ENCODE measurements at places on chromosomes 5 and 9. TPM values are rescaled to one million over a fixed set of nuclear protein-coding genes. Genes with fewer than 3 reads are reported as not detected.

SRD5A1 gene
- total RNA-seq = 2.0 TPM

ADAMTSL1 gene
- total RNA-seq = 2.5 TPM

PHF24 gene
- 0.32 TPM for total RNA-seq

CENPK gene
- total RNA-seq = 1.2 TPM

FOXD4 gene
- not detected for total RNA-seq

C9orf50 gene
- total RNA-seq = not detected

SH3PXD2B gene
- 15.3 TPM for total RNA-seq

SLC34A3 gene
- total RNA-seq = not detected

LHX3 gene
- not detected for total RNA-seq

IL4 gene
- total RNA-seq = not detected

PLAC8L1 gene
- 0.62 TPM for total RNA-seq

ANKRD31 gene
- 0.08 TPM for total RNA-seq

NDUFAF2 gene
- total RNA-seq = 34.5 TPM

DDX4 gene
- not detected for total RNA-seq

CCNI2 gene
- not detected for total RNA-seq

HAPLN1 gene
- total RNA-seq = 0.29 TPM

KCNV2 gene
- not detected for total RNA-seq

STPG3 gene
- not detected for total RNA-seq

TMEM250 gene
- 21.6 TPM for total RNA-seq

RGS7BP gene
- total RNA-seq = 2.0 TPM

PKD2L2 gene
- 0.52 TPM for total RNA-seq

C7 gene
- 582 TPM for total RNA-seq
